ENCODE measurements at places on chromosomes 1 and 21.

DNA sequence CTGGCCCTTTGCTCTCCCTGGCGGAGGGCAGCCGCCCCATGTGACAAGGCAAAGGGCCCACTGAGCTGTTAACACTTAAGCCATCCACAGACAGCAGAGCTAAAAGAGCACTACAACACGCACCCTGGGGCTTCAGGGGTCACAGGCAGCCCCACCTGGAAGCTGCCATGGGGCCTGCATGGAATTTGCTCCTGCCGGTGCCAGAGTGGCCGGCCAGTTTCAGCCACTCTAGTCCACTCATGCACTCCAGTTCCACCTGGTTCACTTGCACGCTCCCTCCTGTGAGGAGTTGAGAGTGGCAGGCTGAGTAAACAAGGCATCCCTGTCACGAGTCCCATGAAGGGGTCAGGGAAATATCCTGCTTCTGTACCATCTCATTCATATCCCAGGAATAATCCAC is 55.3 kb downstream of the RIMS3 start:
- no peak for DNase-seq

DNA sequence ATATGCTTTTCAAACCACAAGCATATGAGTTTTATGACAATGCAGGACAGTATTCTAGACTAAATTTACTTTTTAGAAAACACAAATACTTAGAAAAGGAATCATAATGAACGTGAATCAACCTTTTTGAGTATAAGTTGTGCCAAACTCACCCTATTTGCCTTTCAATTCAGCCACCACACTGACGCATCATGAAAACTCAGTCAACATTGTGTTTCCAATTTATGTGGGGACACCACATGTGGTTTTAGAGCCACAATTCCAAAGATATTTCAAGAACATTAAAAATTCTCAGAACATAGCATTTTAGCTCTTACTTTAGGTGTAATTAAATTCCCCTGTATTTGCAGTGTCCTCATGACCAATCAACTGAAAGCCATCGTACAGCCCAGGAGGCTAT is 118.8 kb downstream of the PTBP2 start:
- DNase-seq, result no peak

DNA sequence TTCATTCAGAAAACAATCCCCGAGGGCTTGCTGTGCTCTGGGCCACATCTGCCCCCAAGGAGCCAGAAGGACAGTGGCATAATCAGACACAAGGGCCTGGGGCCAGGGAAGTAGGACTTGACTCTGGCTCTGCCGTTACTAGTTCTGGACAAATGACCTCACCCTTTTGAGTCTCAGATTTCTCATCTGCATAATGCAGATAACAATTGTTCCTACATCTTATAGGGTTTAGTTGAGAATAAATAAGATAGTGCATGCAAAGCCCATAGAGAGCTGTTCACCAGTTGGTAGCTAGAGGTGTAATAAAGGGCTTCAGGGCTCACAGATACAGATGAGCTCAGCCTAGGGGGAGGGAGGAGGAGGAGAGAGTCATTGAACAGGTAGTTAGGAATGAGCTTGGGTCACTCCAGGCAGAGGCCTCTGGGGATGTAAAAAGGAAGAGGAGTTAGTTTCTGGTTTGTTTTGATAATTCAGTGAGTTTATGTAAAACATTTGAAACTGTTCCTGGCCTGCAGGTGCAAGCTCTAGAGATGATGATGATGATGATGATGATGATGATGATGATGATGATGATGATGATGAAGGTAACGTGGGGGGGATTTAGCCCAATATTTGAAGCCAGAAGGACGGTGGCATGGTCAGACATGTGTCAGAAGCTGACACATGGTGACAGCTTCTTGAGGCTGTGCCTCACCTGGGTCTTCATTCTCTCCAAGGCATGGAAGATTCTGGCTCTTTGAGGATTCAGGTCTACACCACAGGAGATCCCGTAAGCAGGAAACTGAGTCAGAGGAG is 858 bp downstream of the LACTBL1 start:
- no peak for DNase-seq

- DNase-seq, result no peak
Observed at GRCh38 chr1:221105578-221105977, 226.3 kb downstream of the HLX start.

- DNase-seq, result no peak
Observed at GRCh38 chr1:145999321-146000024, 3.1 kb upstream of the TXNIP start.

GRCh38 chr1:170749959-170750358 is 86.0 kb downstream of the PRRX1 start:
- DNase-seq, result no peak

Data from HS-5 (cell line).